ENCODE measurements at places on chromosomes 6 and 20. TPM values are rescaled to one million over a fixed set of nuclear protein-coding genes. Genes with fewer than 3 reads are reported as not detected.

LY86 gene
- total RNA-seq = not detected

TTK gene
- 35.9 TPM for total RNA-seq

PBOV1 gene
- total RNA-seq = not detected

ABHD16B gene
- total RNA-seq = not detected

BPIFA1 gene
- not detected for total RNA-seq

BPI gene
- 1.4 TPM for total RNA-seq

AVP gene
- total RNA-seq = not detected

NOX3 gene
- total RNA-seq = not detected

FOXS1 gene
- not detected for total RNA-seq

KCNG1 gene
- total RNA-seq = 3.0 TPM

PABPC1L gene
- 7.9 TPM for total RNA-seq

CLPSL1 gene
- not detected for total RNA-seq

BPIFB2 gene
- total RNA-seq = not detected

HTR1E gene
- total RNA-seq = not detected

EPB41L2 gene
- total RNA-seq = 117 TPM

BHLHE23 gene
- total RNA-seq = not detected

PRDM13 gene
- total RNA-seq = not detected

NDRG3 gene
- total RNA-seq = 23.1 TPM

HLA-DQA1 gene
- total RNA-seq = not detected

YTHDF1 gene
- total RNA-seq = 24.8 TPM

RHAG gene
- total RNA-seq = not detected

MYH7B gene
- total RNA-seq = not detected

SLC44A4 gene
- 0.27 TPM for total RNA-seq

PLA2G7 gene
- total RNA-seq = not detected

MOCS1 gene
- 8.4 TPM for total RNA-seq

NKAPL gene
- total RNA-seq = 1.9 TPM

ZBTB46 gene
- 1.1 TPM for total RNA-seq

SIRPB1 gene
- not detected for total RNA-seq

ADGRF5 gene
- 15.9 TPM for total RNA-seq

CST3 gene
- 355 TPM for total RNA-seq

RSPO3 gene
- 7.9 TPM for total RNA-seq

CALHM4 gene
- total RNA-seq = not detected

MCHR2 gene
- not detected for total RNA-seq

TSPO2 gene
- total RNA-seq = not detected

SNPH gene
- total RNA-seq = 7.7 TPM

GINS1 gene
- total RNA-seq = 7.9 TPM

ARMH2 gene
- not detected for total RNA-seq

OR2H1 gene
- not detected for total RNA-seq

Data from fibroblast of the aortic adventitia (primary cell).